ENCODE measurements at places on chromosomes 3 and 15.
A peak's percentile ranks its signal among the peaks of the same experiment; 100 is the strongest.

GRCh38 chr3:64238971-64239667 is 13.9 kb upstream of the PRICKLE2 start:
- no peak for DNase-seq

GRCh38 chr15:80750575-80750974 is 28.6 kb upstream of the CEMIP start:
- no peak for DNase-seq

GRCh38 chr3:133881492-133881891 is 14.2 kb downstream of the RAB6B start:
- DNase-seq: no peak

GRCh38 chr15:64843991-64844390 is 2.3 kb downstream of the PLEKHO2 start:
- no peak for DNase-seq

- peak; percentile 12 for DNase-seq
Observed at GRCh38 chr3:23389089-23389488, 186.0 kb downstream of the UBE2E2 start.

- DNase-seq: no peak
Observed at GRCh38 chr3:127217596-127218453, 24.9 kb downstream of the PRR23E start.

DNA sequence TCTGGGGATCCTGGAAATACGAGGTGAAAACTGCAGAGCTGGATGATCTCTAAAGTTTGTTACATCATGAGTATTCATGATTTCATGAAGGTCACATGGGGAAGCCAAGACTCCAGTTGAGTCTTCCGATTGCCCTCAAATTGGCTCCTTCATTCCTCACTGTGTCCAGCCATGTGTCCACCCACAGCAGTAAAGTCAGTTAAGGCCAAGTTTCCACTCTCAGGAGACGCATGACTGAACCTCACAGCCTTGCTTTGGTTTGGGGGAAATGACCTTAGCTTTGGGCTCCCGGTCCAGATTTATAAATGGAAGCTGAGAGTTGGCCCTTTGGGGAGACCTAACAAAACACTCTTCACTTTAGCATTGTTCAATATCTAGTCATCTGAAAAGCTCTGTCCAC is 289.7 kb upstream of the MCTP2 start:
- no peak for DNase-seq

DNA sequence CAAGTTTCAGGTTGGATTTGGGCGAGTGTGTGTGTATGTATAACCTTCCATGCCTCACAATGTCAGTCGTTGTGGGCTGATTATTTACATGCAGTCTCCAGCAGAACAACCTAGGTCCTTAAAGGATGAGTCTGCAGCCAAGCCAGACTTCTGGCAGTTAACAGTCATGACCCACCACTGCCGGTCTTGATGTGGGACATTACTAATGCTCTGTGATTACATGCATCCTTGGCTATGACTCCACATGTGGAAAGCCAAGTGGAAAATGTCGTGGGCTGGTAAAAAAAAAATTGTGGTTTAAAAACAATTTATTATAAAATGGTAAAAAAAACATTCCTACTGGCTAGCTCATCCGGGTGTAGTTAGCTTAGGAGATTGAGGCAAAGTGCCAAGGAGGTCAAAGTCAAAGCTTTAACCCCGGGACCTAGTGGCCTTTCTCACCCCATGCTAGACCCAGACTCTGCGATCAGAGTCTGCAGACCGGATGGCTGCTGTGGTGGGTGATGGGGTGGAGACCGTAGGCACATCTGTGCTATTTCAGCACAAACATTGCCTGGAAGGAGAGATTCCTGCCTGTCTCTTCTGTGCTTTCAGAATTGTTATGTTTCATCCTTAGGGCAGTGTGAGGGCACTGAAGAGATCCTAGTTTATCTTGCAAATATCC is 6.8 kb downstream of the RARRES1 start:
- no peak for DNase-seq

- DNase-seq: no peak
Observed at GRCh38 chr15:79606831-79607355, 174.8 kb downstream of the MINAR1 start.

DNA sequence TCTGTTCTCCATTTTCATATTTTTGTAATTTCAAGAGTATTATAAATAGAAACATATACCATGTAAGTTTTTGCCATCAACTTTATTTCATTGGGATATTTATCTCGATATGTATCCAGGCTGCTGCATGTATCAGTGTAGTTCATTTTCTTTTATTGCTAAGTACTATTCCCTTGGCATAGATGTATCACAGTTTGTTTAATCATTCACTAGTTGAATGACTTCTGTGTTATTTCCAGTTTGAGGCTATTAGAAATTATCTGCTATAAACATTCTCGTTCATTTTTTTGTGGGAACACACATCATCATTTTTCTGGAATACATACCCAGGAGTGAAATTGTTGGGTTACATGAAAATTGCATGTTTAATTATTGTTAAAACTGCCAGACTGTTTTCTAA is 18.5 kb upstream of the TGFBR2 start:
- DNase-seq: no peak

DNA sequence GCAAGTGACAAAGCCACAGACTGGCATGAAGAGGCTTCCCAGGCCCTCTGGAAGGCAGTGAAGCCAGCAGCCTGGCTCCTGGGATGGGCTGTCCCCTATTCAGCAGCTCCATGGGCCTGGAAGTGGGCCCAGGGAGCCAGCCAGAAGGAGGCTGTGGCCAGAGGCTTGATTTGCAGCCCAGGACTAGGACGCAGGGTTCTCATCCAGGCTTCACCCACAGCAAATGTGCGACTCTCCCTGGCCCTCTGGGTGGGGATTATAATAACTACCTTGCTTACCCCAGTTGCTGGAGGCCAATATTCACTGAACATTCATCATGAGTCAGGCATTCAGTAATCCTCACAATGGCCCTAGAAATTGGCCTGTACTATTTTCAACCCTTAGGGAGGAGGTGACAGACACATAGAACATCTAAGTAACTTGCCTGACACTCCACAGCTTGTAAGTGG is 24.6 kb upstream of the SRP14 start:
- DNase-seq: no peak

DNA sequence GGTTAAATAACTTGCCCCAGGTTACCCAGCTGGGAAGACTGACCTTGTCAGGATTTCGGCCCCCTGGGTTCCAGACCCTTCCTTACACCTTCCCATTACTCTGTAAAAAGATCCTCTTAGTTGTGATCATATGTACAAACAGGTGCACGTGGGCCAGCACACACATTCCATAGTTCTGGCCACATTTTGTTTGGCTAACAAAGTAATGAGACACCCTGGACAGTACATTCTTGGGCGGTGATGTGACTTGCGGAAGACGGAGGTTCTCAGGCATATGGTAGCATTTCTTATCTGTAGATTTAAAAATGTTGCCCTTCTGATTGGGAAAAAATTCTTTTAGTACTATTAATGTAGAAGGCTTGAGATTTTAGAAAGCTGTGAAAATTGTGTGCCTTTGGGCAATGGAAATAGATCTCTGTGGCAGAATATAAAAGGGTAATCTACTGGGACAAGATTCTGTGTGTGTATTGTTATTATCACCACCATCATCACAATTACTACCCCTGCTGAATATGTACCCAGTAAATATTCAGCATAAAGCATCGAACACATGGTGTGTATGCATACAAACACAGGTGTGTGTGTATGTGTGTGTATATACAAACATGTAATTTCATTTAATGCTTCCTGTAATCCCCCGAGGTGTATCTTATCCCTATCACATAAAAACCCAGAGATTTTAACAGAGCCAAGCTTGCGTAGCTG is 205.4 kb upstream of the UBE2E1 start:
- no peak for DNase-seq

DNA sequence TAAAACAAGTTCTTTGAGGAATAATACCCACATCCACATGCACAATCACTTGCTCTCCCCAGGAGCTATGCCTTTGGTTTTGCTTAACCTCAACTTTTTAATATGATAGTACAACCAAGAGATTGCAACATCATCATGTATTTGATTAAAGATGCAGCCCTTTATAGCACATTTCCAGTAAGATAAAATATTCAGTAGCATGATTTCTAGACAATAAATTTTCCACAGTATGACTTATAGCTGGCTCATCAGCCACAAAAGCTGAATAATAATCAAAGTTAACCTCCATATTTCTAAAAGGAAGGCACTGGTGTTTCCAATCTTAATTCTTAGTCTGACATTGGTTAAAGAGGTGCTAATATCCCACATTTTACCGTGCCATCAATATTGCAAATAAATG is 622.5 kb downstream of the TBL1XR1 start:
- DNase-seq: no peak

- DNase-seq: no peak
Observed at GRCh38 chr3:194738254-194739093, 52.8 kb downstream of the FAM43A start.

DNA sequence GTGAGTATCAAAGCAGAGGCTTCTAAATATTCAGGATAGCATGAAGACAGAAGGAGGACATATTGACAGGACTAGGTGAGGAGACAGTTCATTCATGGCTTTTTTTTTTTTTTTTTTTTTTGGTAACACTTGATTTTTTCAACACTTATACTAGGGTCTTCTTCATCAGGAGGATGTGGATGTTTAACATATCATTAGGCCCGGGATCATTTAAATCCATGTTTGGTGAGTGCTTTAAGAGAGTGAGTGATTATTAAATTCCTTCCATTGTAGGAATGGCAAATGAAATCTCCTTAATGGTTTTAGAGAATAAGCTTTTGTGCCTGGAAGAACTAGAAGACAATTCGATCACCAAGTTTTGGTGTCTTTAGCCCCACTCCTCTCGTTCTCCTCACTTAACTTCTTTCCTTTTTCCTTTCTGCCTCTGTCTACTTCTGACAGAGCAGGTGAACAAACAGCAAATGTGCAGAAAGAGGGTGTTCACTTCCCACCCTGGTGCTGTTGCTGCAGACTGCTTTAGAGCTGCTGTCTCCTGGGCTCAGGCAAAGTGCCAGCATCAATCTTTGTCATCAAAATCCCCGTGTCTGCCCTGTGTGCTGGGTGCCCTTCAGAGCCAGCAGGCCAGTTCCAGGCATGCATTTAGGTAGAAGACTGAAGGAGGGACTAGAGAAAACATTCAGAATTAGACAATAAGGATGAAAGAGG is 35.6 kb upstream of the RAB11A start:
- no peak for DNase-seq

- no peak for DNase-seq
Observed at GRCh38 chr15:39747326-39747725, 35.3 kb downstream of the FSIP1 start.

DNA sequence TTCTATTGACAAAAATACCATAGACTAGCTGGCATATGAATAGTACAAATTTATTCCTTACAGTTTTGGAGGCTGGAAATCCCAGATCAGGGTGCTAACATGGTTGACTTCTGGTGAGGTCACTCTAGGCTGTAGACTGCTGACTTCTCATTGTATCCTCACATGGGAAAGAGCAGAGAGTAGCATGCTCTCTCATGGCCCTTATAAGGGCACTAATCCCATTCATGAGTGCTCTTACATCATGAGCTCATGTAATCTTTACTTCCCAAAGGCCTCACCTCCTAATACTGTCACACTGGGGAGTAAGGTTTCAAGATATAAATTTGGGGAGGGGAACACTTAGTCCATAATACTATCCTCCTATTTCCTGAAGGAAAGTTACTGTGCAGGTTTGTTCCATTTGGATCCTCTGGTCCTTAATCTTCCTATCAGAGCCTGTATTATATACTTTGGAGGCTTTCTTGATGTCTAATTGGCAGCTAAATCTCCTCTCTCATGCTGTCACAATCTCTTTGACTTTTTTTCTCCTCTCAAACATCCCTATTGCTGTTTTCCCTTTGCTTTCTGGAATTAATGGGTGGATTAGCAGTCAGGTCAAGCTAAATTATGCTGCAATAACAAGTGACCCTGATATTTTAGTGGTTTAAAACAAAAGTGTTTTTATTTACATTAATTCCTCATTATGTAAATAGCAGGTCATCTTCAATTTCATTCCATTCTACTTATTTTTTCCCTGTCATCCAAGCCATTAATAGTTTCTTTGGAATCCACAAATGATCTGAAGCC is 23.1 kb upstream of the LEKR1 start:
- DNase-seq: no peak

DNA sequence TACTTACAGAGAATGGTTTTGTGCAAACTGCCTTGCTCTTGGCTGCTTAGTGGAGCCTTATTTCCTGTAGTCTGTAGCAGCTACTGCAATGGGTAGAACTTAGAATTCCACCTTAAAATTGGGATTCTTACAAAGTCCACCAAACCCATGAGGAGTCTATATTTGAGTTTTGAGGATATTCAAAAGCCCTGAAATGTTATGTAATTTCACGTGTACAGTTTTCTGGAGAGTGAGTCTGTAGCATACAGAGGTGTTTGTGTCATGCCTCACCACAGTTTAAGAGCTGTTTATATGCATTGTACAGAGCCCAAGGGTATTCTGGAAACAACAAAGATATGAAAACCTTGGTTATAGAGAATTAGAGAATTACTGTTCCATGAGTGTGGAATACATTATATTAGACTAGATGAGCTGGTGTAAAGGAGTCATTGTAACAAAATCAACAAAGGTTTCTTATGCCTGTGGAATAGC is 114.4 kb downstream of the MBNL1 start:
- DNase-seq: no peak

DNA sequence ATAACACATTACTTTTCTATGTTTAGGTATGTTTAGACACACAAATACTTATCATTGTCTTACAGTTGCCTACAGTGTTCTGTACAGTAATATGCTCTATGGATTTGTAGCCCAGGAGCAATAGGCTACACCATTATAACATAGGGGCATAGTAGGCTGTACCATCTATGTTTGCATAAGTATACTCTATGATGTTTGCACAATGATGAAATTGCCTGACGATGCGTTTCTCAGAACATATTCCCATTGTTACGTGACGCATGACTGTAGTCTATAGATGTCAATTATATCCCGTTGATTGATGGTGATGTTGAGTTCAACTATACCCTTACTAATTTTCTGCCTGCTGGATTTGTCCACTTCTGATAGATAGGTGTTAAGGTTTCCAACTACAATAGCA is 139.4 kb upstream of the PFN2 start:
- DNase-seq: no peak

- no peak for DNase-seq
Observed at GRCh38 chr15:68309024-68309423, 31.5 kb downstream of the FEM1B start.

- no peak for DNase-seq
Observed at GRCh38 chr3:43093974-43094373, 11.9 kb downstream of the POMGNT2 start.
